ENCODE measurements at places on chromosomes 7 and 10.

DNA sequence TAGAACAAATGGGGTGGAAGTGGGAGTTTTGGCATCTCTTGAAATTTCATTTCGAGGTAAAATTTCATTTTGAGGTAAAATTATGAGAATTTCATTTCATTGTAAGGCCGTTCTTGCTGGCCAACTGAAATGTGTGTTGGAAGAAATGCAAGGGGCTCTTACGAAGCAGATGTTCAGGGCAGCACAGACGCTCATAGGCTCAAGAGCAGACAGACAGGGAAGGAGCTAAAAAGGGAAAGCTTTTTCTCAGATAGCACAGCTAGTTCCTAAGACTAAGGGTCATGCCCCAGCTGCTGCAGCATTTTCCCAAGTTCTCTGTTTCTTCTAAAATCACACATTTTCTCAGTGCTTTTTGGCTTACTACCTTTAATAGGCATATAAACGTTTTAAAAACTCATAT lies 65.1 kb upstream of the SFMBT2 start:
- DNase-seq: no peak

- no peak for DNase-seq
Measured at GRCh38 chr7:39609113-39609934, 14.0 kb upstream of the RALA start.

DNA sequence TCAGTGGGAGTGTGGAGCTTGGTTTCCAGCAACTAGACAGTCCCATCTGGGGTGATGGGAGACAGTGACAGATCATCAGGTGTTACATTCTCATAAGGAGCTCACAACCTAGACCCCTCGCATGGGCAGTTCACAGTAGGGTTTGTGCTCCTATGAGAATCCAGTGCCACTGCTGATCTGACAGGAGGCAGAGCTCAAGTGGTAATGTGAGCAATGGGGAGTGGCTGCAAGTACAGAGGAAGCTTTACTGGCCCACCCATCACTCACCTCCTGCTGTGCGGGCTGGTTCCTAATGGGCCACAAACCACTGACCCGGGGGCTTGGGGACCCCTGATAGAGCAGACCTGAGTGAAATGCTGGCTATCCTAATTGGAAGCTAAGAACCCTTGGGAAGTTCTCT lies 242.8 kb downstream of the BAMBI start:
- DNase-seq: no peak

- DNase-seq: no peak
Measured at GRCh38 chr10:99207340-99207739, 28.3 kb downstream of the HPSE2 start.

DNA sequence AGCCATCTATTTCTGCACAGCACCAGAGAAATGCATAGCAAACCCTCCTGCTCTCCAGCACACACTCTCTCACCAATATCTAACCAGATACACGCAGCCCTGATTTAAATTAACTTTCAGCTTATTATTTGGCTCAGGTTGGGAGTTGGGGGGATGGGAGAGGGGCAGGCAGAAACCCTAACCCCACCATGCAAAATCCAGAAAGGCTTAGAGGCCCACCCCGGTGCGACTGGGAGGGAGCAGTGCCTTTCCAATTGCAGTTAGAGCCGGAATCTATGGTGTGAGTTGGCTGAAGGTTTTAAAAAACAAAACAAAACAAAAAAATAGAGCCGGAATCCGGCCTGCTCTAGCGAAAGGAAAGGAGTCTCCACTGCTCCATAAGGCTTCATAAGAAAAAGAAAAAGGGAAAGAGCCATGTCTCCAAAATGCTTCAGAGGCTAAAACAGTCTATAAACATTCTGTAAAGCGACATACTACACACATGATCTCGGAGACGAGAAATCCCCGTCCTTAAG lies 2.9 kb downstream of the IGF2BP3 start:
- DNase-seq: no peak
